Endodermal cell (in vitro differentiated cells): ENCODE measurements at places on chromosomes 1 and 21. TPM values are rescaled to one million over a fixed set of nuclear protein-coding genes. Genes with fewer than 3 reads are reported as not detected.

DNA sequence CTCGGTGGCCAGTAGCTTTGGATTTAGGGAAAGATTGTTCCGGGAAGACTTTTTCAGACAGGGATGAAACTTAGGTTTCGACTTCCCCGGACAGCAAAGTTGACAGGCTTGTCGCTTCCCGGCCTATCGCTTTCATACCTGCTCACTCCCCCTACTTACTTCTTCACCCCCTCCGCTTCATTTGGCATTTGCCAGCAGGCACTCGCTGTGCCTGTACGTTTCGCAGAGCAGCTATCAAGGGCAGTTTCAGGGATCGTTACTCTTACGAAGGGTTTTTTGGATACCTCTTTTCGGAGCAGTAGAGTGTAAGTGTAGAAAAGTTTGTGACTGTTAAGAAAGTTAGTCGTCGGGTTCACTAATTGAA lies 393 bp downstream of the BLZF1 start:
- no peaks in the 10 kb centered on the region for H3K4me1 ChIP-seq
- H3K4me3 ChIP-seq: peak overlapping the region; percentile 99
- H3K27ac ChIP-seq: no peak overlapping the region
- H3K27me3 ChIP-seq: no peaks in the 10 kb centered on the region
- DNase-seq: no peak

DNA sequence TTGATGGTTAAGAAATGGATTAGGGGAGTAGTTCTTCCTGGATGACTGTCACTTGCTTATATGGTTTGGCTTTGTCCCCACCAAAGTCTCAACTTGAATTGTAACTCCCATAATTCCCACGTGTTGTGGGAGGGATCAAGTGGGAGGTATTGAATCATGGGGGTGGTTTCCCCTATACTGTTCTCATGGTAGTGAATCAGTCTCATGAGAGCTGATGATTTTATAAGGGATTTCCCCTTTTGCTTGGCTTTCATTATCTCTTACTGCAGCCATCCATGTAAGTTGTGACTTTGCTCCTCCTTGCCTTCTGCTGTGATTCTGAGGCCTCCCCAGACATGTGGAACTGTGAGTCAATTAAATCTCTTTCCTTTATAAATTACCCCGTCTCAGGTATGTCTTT lies 1621.1 kb downstream of the MRPL39 start:
- no peaks in the 10 kb centered on the region for H3K27me3 ChIP-seq
- no peak for DNase-seq
- H3K27ac ChIP-seq: no peak overlapping the region
- H3K36me3 ChIP-seq: no peaks in the 10 kb centered on the region
- no peaks in the 10 kb centered on the region for H3K4me1 ChIP-seq

- no peak overlapping the region for H3K4me3 ChIP-seq
- H3K4me1 ChIP-seq: no peaks in the 10 kb centered on the region
Observed at GRCh38 chr1:18376661-18377060, 104.1 kb upstream of the KLHDC7A start.

GRCh38 chr1:244339073-244339692 lies 112.5 kb downstream of the ADSS2 start:
- H3K36me3 ChIP-seq: no peaks in the 10 kb centered on the region
- H3K27me3 ChIP-seq: no peaks in the 10 kb centered on the region
- peak; percentile 41 for DNase-seq
- no peak overlapping the region for H3K4me3 ChIP-seq
- H3K4me1 ChIP-seq: peaks cover 5% of the 10 kb centered on the region

- H3K36me3 ChIP-seq: no peaks in the 10 kb centered on the region
- H3K27ac ChIP-seq: no peak overlapping the region
- peak; percentile 54 for DNase-seq
- H3K4me1 ChIP-seq: no peaks in the 10 kb centered on the region
Observed at GRCh38 chr1:105632342-105633196, 1423.9 kb upstream of the PRMT6 start.

DNA sequence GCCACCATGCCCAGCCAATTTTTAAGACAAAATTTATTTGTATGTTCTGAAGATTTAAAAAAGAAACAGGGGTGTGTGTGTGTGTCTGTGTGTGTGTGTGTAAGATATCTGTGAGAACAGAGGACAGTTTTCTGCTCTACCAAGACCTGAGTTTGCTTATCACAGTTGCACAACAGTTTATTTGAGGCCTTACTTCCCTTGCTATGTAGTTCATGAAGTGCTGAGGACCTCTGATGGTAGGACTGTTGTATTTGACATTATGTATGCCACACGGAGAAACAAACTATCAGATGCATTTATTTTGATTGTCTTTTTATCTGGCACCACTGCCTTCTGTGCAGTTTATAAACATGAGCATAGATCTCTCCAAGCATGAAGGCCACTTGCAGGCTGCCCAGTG lies 355.2 kb downstream of the PBX1 start:
- no peak overlapping the region for H3K4me3 ChIP-seq
- H3K27me3 ChIP-seq: no peaks in the 10 kb centered on the region
- H3K36me3 ChIP-seq: no peaks in the 10 kb centered on the region
- H3K27ac ChIP-seq: no peak overlapping the region

CD48 gene
- total RNA-seq: 1.1 to 6.0 TPM (median 1.3 TPM) in 3 replicates

PLA2G4A gene
- 0.35 and 0.41 TPM in 2 replicates for total RNA-seq
